Stimulated activated naive CD8-positive, alpha-beta T cell treated with anti-CD3 and anti-CD28 coated beads, Interleukin-15, amount 100 ng/mL, for 72 hours (primary cell): ENCODE measurements at places on chromosomes 3 and 15.

GRCh38 chr3:73249047-73249446 lies 187.6 kb downstream of the EBLN2 start:
- no peak for DNase-seq

DNA sequence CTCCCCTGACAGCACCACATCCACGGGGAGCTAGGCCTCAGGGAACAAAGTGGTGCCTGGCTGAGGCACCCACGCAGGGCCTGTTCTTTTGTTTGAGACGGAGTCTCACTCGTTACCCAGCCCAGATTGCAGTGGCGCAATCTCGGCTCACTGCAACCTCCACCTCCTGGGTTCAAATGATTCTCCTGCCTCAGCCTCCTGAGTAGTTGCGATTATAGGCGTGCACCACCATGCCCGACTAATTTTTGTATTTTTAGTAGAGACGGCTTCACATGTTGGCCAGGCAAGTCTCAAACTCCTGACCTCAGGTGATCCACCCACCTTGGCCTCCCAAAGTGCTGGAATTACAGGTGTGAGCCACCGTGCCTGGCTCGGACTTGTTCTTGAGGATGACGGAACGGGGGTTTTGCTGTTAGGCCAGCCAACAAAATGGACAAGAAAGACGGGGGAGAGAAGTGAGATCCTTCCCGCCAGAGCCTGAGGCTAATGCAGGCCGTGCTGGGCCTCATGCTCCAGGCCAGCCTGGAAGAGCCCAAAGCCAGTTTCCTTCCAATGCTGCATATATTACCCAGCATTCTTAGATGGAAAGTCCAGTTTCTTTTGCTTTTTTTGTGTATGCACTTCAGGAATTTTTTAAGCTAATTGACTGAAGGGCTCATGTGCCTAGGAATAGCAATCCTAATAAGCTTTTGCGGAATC lies 28.1 kb upstream of the FURIN start:
- DNase-seq, result no peak

DNA sequence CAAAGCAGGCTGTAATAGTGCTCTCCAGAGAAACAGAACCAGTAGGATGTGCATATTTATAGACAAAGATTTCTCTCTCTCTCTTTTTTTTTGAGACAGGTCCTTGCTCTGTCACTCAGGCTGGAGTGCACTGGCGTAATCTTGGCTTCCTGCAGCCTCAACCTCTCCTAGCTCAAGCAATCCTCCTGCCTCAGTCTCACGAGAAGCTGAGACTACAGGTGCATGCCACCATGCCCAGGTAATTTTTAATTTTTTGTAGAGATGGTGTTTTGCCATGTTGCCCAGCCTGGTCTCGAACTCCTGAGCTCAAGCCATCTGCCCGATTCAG lies 67.1 kb upstream of the CHD2 start:
- no peak for DNase-seq

- no peak for DNase-seq
Observed at GRCh38 chr3:57112206-57112605, 51.7 kb downstream of the SPATA12 start.

GRCh38 chr15:38254051-38254883 lies 1.6 kb downstream of the SPRED1 start:
- peak; percentile 25 for DNase-seq

- no peak for DNase-seq
Observed at GRCh38 chr15:26096581-26096980, 233.5 kb upstream of the ATP10A start.

- no peak for DNase-seq
Observed at GRCh38 chr3:150783920-150784746, 21.2 kb upstream of the SIAH2 start.

DNA sequence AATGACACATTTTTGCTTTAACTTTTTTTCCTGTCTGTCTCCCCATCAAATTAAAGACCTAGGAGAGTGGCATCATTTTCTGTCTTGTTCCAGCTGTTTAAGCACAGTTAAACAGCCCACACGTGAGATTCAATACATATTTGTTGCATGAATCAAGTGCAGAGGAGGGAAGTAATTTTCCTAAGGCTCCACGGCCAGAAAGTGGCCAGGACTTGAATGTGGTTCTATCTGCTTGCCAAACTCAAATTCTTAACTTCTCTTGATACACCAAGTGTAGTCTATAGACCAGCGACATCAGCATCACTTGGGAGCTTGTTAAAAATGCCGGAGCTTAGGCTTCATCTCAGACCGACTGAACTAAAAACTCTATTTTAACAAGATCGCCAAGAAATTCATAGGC lies 724.8 kb upstream of the CFAP20DC start:
- DNase-seq, result no peak

- no peak for DNase-seq
Observed at GRCh38 chr3:113898892-113899291, 48.9 kb upstream of the ZDHHC23 start.

GRCh38 chr3:9688961-9689360 lies 14.7 kb upstream of the CPNE9 start:
- DNase-seq, result no peak

DNA sequence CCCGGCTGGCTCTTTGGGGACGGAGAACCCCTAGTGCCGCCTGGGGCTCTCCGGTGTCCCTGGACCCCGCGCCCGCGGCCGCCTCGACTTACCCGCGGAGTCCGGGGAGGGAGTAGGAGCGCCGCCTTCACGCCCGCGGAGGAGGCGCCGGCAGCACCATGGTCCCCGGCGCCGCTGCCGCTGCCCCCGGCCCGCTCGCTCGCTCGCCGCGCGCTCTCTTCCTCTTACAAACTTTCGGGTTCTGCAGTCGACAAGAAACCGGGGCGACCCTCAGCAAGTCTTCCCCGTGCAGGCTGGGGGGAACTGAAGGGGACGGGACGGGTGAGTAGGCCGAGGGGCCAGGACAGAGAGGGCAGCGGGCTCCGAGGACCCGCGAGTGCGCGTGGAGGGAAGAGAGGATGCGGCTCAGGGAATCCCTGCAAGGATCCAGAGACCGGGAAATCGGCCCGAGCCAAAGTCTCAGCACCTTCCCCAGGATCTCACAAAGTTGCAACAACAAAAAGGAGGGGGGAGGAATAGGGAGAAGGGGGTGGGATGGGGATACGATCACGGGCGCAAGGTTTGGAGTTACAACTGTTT lies 2.0 kb downstream of the FOXP1 start:
- peak; percentile 43 for DNase-seq

- no peak for DNase-seq
Observed at GRCh38 chr3:82093641-82094040, 332.2 kb upstream of the GBE1 start.

DNA sequence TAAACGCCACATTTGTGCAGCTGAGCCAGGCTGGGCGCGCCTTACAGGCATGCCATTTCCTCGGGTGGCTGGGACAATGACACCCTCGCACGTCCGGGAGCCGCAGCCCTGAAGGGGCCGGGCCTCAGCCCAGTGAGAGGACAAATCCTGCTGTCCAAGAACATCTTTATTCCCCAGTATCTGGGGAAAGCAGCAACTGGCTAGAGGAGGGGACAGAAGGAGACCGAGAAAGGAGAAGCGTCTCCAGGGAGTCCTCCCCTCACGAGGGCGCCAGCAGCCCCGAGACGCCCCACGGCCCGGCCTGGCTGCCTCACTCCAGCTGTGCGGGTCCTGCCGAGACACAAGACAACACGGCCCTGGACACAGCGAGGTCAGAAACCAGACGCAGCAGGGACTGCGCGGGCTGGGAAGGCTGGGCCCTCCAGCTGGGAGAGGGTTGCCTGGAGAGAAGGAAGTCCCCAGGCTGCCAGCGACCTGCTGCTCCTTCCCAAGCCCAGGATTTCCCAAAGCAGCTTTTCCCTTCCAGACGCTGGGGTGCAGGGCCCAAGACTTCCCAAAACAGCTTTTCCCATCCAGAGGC lies 130.2 kb downstream of the CHSY1 start:
- DNase-seq, result peak; percentile 50

DNA sequence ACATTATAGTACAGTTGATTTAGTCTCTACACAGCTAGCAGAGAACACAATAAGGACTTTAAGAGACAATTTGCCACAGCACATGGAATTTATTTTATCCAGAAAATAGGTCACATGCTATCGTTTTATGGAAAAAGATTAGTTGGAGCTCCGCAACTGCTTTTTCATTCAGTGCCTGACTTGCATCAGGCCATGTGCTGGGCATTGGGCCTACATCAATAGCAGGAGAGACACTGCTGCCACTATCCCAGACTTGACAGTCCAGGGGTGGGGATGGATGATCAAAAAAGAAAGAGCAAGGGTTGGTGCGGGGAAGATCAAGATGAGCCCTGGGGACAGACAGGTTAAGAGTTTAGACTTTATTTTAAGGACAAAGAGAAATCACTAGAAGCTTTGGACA lies 75.2 kb upstream of the C3orf80 start:
- DNase-seq, result no peak

DNA sequence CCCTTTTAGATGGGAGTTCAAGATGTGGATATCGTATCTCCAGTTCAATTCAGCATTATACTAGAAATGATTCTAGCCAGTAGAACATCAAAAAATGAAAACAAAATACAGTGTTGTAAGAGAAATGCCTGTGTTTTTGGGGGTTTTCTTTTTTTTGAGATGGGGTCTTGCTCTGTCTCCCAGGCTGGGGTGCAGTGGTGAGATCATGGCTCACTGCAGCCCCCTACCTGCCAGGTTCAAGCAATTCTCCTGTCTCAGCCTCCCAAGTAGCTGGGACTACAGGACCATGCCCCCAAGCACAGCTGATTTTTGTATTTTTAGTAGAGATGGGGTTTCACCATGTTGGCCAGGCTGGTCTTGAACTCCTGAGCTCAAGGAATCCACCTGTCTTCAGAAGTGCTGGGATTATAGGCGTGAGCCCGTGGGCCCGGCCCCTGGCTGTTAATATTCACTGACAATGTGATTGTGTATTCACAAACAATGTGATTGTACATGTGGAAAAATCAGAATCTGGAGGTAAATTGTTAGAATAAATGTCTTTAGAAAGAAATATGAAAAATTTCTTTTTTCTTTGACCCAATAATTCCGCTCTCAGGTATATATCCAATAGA lies 59.0 kb downstream of the ARIH1 start:
- DNase-seq, result no peak

DNA sequence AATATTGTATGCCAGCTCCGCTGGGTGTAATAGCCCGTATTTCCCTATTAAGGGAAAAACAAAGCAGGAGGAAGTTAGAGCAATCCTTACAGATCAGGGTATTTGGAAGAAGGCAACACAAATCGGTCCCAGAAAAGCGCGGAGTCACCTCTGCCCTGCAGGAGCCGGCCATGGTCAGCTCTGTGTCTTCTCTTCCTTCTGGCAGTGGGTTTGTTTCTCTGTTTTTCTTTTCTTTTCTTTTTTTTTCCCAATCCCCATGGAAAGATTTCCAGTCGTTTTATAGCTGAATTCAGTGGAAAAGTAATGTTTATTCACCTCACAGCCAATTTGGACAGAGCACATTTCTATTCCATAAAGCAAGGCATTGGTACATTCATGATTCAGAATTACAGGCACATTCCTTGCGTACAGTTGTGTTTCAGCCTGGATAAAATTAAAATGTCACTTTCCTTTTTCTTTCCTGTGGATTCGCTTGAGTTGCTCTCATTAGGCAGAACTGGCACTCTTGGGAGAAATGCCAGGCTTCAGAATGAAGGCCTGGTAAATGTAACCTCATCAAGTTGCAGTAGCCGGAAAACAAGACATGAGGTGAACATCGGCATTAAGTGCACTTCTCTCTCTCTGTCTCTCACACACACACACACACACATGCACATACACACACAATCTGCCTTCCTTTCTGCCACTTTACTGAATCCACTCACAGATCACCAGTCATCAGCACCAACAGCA lies 204.5 kb upstream of the UBE2E1 start:
- DNase-seq, result no peak

DNA sequence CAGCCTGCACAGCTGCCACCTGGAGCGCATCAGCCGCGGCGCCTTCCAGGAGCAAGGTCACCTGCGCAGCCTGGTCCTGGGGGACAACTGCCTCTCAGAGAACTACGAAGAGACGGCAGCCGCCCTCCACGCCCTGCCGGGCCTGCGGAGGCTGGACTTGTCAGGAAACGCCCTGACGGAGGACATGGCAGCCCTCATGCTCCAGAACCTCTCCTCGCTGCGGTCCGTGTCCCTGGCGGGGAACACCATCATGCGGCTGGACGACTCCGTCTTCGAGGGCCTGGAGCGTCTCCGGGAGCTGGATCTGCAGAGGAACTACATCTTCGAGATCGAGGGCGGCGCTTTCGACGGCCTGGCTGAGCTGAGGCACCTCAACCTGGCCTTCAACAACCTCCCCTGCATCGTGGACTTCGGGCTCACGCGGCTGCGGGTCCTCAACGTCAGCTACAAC lies 20.4 kb downstream of the NRROS start:
- DNase-seq, result no peak

- DNase-seq, result peak; percentile 2
Observed at GRCh38 chr3:39668420-39668819, 141.0 kb upstream of the MYRIP start.

DNA sequence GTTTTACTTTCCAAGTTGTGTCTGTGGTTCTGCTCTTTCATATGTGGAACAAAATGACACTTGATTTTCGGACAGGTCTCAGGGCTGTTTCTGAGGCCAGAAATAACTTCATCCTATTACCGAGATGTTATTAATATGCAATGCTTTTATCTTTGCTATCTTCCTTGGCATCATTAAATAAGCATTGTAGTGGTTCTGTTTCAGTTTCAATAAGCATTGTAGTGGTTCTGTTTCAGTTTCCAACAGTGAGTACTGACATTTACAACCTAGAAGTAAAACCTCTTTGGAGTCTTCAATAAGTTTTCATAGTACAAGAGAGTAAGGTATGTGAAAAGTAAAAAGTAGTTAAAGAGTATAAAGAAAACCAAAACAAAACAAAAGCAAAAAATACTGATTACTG lies 746.2 kb downstream of the GRM7 start:
- no peak for DNase-seq

DNA sequence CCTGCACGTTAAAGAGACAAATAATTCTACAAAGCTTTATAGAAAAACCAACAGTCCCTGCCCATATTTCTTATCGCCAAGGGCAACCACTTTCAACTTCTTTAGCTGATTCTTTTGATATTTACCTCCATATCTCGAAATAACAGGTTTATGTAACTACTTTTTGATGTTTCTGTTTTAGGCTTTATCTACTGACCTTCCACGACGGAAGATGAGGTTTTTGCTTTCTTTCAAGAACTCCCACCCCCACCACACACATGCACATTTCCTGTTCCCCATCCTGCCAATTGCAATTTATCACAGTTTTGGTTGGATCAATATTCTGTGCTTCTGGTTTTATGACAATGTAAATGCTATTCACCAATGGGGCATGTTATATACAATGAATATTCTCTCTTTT lies 330.4 kb upstream of the ICE2 start:
- DNase-seq, result no peak

GRCh38 chr15:68578980-68579935 lies at the start of gene CORO2B:
TSS of gene CORO2B (plus strand) at chr15:68578993. CDS start at chr15:68579263, 270 bp downstream.
- DNase-seq, result no peak

DNA sequence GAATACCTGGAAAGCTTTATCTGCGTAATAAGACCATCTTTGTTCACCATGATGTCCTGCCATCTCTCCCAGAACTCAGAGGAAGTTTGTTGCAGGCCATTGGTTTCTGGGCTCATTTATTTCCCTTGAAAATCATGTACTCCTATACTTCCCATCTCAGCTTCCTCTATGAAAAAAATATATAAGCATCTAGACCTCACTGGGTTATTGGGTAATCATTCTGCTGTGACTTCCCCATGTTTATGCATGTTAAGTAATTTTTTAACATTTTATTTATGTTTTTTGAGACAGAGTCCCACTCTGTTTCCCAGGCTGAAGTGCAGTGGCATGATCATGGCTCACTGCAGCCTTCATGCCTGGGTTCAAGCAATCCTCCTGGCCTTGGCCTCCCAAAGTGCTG lies 184.5 kb downstream of the ZPLD1 start:
- DNase-seq, result no peak
